Aorta (tissue), 5 donors: ENCODE measurements at places on chromosomes 7 and 10.
A peak's percentile ranks its signal among the peaks of the same experiment; 100 is the strongest.

- no peak for DNase-seq
Measured at GRCh38 chr7:96989859-96990317, 15.5 kb upstream of the DLX6 start.

DNA sequence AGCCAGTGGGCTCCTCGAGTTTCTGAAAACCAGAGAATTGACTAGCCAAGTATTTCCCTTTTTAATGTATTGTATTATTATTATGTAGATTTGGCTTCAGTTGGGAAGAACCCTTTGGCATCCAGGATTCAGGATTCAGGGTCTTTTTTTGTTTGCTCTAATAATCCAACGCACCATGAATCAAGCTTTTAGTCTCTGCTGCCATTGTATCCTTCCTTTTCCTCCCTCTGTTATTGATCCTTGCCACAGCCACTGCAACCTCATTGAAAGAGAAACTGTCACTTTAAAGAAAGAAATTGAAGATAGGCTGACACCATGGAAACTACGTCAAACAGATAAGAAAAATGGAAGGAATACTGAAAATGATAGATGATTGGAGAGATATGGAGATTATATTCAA lies 150.0 kb downstream of the CHRM2 start:
- DNase-seq: no peak

DNA sequence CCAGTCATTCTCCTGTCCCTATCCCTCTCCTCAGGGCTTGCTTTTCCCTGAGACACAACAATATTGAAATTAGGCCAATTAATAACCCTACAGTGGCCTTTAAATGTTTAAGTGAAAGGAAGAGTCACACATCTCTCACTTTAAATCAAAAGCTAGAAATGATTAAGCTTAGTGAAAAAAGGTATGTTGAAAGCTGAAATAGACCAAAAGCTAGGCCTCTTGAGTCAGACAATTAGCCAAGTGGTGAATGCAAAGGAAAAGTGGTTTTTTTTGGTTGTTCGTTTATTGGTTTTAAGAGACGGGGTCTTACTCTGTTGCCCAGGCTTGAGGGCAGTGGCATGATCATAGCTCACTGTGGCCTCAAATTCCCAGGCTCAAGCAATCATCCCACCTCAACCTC lies 9.7 kb upstream of the ATAD1 start:
- DNase-seq: no peak

DNA sequence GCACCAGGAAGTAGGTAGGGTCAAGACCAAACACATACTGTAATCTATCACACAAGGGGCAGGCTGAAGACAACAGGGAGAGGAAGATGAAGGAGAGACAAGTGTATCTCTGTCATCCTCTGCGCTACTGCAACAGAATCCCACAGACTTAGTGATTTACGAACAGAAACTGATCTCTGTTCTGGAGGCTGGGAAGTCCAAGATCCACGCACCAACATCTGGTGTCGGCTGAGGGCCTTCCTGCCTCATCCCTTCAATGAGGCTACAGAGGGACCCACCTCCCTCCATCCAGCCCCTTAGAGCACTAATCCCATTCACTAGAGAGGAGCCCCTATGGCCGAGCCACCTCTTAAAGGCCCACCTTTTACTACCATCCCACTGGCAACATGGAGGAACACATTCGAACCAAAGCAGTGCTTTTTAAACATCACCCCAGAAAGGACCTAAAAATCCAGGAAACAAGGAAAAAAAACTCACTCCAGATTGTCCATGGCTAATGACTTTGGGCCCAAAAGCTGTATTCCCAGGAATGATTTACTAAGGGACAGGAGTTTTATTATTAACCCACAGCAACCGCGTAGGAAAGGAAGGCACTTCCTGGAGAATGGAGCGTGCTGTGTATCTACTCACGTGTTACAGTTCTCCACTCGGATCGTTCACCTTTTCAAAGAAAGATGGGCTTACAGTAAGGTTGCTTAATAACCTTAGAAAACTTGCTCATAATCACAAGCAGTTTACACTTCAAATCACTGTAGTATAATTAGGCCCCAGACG lies 4.2 kb downstream of the BNIP3 start:
- no peak for DNase-seq

DNA sequence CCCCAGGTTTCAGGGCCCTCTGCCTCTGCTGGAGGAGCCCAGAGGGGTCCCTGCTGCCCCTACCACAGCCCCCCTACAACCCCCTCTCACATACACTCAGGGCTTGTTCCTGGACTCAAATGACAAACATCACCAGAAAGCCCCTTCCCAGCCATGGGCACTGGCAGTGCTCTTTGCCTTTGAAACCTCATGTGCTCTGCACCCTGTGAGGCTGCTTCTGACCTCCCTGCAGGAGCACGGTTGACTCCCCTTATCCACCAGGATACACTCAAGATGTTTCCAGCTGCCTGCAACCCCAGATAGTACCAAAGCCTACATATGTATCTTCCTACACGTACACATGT lies 3.5 kb upstream of the ADIRF start:
- DNase-seq: no peak

- no peak for DNase-seq
Measured at GRCh38 chr10:15464381-15464780, 93.3 kb upstream of the FAM171A1 start.

- no peak for DNase-seq
Measured at GRCh38 chr7:138924501-138925225, 56.5 kb downstream of the KIAA1549 start.

DNA sequence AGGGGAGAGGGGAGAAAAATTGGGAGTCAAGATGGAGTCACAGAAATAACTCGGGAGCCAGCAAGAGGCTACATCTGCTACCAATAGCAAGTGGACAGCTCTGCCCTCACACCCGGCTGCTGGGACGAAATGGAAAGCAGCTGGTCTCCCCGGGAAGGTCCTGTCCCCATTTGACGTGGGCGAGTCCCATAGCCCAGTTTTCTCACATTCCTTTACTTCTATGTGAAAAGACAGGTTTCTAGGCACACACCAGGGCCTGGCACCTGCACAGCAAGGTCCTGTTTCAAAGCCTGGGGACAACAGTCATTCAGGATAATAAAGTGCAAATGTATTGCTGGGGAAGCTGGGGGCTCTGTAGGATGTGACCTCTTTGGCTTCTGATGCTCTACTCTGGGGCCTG lies 162.6 kb downstream of the OAT start:
- no peak for DNase-seq

DNA sequence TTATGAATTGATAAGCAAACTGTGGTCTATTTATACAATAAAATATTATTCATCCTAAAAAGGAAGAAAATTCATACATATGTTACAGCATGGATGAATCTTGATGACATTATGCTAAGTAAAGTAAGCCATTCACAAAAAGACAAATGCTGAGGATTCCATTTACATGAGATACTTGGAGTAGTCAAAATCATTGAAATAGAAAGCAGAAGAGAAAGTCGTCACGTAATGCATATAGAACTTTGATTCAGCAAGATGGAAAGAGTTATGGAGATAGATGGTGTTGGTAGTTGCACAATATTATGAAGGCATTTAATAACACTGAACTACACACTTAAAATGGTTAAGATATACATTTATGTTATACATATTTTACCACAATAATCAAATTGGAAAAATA lies 309.7 kb upstream of the KLF6 start:
- no peak for DNase-seq

GRCh38 chr10:100100651-100101184 lies 19.0 kb upstream of the CPN1 start:
- DNase-seq: no peak

GRCh38 chr10:75395066-75395931 lies 6.3 kb downstream of the ZNF503 start:
- peak; percentile 68 for DNase-seq

DNA sequence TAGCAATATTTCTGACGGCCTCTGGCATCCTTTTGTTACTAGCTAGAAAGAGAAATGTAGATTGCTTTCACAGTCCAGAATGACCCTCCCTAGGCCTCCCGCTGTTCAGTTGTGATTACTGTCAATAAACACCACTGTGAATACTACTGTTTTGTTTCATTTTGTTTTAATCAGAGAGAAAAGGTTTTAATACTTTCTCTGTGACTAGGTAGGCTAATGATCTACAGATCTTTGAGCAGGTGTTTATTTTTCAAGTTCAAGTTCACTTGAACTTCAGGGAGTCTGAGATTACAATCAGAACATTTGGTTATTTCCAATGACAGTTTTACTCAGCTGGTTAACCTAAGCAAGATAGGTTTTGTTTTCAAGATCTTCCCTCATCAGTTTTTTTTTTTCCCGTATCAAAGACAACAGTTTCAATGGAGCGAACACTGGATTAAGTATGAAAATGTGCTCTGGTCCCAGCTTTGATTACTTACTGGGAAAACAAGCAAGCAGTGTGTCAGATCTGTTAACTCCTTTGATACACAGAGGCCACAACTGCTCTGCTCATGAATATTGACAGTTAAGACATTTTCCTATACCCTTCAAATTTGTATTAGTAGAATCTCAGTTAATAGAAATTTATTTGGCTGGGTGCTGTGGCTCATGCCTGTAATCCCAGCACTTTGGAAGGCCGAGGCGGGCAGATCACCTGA lies 34.8 kb downstream of the VKORC1L1 start:
- no peak for DNase-seq

GRCh38 chr10:111435871-111436270 lies 359.0 kb downstream of the ADRA2A start:
- DNase-seq: no peak

DNA sequence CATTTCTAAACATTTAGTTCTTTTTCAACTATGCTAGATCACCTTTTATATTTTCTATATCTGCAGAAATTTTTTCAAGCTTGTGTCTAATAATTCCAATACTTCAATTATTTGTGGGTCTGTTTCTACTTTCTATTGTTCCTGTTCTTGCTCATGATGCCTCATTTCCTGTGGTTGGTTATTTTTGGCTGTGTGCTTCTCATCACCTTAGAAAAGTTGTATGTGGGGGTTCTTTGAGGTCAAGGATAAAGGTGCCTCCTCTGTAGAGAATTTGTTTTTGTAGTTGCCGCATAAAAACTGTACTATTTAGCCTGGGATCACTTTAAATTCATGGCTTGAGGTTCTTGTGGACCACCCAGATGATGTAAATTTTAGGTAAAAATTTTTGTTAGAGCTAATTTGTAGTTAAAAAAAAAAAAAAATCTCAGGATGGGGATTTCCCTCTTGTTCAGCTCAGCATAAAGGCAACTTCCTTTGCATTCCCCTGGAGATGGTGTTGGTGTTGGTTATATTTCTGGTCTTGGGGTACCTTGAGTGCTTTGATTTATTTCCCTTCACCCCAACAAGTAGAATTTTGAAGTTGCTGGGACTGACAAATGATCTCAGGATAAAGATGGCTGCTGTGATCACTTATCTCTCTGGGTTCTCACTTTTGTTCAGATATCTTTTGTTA lies 27.0 kb upstream of the JAZF1 start:
- DNase-seq: no peak

- no peak for DNase-seq
Measured at GRCh38 chr10:128048819-128049210, 77.4 kb downstream of the MKI67 start.

GRCh38 chr7:133633055-133633454 lies 380.2 kb downstream of the EXOC4 start:
- DNase-seq: no peak

- peak; percentile 88 for DNase-seq
Measured at GRCh38 chr10:93993782-93994437, at the start of gene PLCE1. Gene PLCE1, plus strand, starts transcription at chr10:93993931. Its CDS starts 37,116 bp downstream, at chr10:94031047.

GRCh38 chr7:90455163-90456030 lies 14.0 kb upstream of the PTTG1IP2 start:
- DNase-seq: no peak

DNA sequence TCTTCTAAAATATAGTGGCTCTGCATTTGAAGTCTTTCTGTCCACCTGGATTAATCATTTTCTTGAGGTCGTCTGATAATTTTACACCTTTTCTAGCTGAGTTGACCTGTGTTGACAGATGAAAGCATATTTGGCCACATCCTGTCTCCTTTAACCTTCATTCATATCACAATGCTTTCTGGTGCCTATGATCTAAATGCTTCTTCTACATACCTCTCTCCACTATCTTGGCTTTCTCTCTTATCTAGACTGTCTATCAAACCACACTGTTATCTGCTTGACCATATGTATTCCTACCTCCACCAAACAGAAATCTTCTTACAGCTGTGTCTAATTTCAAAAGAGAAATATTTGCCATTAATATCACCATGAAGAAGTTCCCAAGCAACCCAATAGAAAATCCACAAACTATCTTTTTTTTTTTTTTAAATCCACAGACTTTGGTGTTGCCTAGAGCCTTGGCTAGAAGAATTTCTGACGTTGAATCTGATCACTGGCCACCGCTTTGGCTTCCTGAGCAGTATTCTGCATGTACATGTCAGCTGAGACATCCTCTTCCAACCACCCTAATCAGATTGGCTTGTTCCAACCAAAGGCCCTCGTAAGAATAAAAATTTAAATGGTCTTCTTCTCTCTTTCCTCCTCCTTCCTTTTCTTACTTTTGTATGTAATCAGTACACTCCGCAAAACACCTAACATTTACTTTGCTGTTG lies 66.3 kb upstream of the SP4 start:
- DNase-seq: no peak

- peak; percentile 60 for DNase-seq
Measured at GRCh38 chr7:44140341-44140740, 791 bp downstream of the MYL7 start.
